ENCODE measurements at places on chromosomes 6 and 20.

DNA sequence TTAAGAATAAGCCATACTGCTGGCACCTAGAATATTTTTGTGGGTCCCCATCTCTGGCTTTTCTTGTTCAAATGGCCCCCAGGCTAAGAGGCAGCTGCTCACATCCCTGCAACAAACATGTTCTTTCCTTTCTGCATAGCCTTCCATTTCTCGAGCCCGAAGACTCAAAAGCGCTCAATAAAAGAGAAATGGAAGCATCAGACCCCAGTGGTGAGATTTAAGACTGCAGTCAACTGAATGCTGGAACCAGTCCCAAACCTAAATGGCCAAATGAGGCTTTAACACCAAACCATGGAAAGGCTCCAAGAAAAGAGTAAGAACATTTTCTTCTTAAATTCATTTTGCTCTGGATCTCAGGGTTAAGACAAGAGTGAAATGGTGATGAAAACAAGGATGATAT, 122.1 kb upstream of the TRAF3IP2 start:
- DNase-seq = peak; percentile 38

DNA sequence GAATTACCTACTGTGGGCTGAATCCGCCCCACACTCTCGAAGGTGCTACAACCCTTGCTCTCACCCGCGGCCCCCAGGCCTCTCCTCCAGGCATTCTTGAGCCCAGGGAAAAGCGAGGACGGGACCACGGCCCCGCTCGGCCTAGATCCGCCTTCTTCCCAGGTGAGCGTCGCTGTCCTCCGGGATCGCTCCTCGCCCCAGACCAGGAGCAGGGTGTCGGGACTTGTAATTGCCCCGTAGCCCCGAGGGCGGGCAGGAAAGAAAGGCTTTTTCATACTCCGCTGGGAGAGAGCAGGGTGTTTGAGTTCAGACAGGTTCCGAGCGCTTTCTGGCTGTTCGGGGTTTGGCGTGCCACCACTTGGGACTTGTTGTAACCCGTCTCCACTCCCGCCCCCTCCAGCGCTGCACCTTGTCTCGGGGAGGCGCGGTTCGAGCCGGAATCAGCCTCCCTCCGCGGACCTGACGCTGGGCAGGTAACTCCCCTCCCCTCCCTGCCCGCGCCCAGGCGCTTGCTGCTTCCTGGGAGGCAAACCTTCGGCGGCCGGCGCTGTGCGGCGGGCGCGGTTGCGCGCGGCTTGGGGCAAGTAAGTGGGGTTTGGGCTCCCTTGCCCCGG, at the start of gene FAM83B:
Gene FAM83B, plus strand, starts transcription at position 529 of the 614 bp plus-strand sequence. CDS start 23,476 bp downstream, outside the sequence.
- DNase-seq = no peak

DNA sequence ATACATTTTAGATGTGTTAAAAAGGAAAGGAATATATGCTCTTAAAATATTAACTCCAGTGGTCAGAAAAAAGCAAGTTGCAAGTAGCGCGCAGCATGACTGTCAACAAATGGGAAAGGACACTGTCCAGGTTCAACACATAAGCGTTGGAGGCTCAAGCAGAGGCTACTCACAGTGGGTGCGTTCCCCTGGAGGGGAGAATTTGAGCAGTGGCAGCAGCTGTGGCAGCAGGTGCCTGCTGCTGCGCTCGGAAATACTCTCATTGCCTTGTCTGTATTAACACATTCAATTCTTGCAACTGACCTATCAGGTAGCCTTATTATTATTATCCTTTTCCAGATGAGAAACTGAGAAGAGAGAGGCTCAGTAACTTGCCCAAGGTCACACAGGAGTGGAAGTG, 21.9 kb upstream of the CCN6 start:
- DNase-seq = no peak

DNA sequence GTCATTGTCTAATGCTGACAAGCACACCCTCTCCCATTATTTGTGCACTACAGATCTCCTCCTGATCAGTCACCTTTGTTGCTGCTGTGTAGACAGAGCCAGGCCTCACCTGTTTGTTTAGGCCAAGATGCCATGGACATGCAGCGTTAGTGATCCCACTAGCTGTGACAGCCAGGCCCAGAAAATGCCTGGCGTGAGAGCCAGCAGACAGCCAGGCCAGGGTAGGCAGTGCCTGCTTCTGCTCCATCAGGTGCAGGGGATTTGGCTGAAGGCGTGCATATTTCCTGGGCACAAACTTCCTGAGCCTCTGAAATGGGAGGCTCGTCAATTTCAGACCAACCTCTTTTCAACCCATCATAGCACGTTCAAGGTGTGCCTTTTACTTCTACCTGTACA, 27.3 kb downstream of the MANBAL start:
- no peak for DNase-seq

GRCh38 chr6:11291582-11291981, 59.1 kb upstream of the NEDD9 start:
- DNase-seq = no peak

GRCh38 chr6:93848031-93848742, 428.8 kb upstream of the EPHA7 start:
- no peak for DNase-seq

GRCh38 chr20:41623625-41624375, 5.6 kb upstream of the CHD6 start:
- no peak for DNase-seq

- no peak for DNase-seq
Observed at GRCh38 chr20:60453388-60454246, 495.4 kb downstream of the CDH26 start.

DNA sequence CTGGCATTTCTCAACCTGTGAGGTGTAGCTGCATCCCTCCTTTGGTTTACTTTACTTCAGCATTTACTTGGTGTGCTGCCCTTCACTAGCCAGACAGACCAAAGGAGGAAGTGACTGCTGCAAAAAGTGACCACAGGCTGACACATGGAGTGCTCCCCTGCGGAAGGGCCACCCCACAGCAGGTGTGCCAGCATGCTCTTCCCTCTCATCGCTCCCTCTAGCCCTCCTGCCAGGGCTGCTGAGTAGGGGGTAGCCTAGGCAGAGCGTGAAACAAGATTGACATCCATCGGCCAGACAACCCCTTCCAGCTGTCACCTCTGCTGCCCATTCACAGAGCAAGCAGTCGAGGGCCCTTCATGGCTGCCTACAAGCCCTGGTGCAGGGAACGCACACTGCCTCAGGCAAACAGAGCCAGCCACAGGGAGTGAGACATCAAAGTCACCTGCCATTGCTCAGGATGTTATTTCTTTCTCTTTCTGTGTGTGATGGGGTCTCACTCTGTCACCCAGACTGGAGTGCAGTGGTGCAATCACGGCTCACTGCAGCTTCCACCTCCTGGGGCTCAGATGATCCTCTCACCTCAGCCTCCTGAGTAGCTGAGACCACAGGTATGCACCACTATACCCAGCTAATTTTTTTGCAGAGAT, 102.0 kb upstream of the RPS6KA2 start:
- DNase-seq = no peak

GRCh38 chr20:52593654-52594053, 378.5 kb upstream of the TSHZ2 start:
- no peak for DNase-seq

GRCh38 chr20:23062632-23063031, 13.2 kb upstream of the THBD start:
- no peak for DNase-seq

DNA sequence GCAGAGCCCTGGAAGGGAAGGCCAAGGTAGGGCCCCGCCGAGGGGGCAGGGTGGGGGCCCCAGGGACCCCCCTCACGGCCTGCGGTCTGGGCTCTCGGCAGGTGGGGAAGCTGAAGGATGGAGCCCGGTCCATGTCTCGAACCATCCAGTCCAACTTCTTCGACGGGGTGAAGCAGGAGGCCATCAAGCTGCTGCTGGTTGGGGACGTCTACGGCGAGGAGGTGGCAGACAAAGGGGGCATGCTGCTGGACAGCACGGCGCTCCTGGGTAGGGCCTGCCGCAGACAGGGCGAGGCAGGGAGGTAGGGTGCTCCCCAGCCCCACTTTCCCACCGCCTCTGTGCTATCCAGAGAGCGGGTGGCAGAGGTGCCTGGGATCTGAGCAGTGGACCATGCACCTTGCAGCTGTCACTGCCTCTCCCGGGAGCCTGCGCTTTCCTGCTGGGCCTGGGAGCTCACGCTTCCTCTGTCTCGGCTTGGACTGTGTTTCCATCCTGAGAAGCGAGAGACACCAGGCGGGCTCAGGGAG, 83.1 kb downstream of the SYNJ2 start:
- no peak for DNase-seq

DNA sequence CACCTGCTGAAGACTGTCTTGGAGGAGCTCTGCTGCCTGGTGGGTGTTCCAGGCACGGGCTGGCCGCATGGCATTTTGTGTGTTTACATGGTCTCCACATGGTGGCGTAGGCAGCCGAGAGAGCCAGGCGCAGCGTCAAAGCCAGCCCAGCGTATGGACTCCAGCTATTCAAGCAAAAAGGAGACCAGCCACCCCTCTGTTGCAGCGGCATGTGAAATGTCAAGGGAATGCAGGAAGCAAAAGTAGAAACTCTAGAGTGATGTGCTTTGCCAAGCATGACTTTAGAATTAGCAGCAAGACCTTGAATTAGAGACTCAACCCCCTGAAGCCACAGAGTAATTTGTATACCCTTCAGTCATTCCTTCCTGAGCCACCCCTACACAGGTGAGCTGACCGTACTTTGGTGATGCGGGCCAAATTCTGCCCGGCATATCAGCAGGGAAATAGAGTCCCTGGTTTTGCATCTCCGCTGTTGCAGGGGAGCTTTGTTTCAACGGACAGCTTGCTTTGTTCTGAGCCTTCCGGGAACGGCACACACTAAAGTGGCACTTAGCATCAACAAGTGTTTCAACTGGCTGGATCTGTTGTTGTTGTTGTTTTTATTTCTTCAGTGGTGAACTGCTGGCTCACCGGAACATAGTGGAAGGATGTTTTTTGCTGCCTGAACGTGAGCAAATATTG, 48.5 kb downstream of the FNDC1 start:
- peak; percentile 55 for DNase-seq

GRCh38 chr6:31711233-31711632, 3.9 kb upstream of the LY6G6D start:
- no peak for DNase-seq

- no peak for DNase-seq
Observed at GRCh38 chr6:5930143-5930770, 76.5 kb downstream of the NRN1 start.

- DNase-seq = peak; percentile 84
Observed at GRCh38 chr20:45890077-45890984, 677 bp downstream of the NEURL2 start.

- DNase-seq = no peak
Observed at GRCh38 chr20:1287787-1288569, 21.9 kb downstream of the SNPH start.

GRCh38 chr6:93088621-93089501, 330.5 kb downstream of the EPHA7 start:
- DNase-seq = peak; percentile 0

DNA sequence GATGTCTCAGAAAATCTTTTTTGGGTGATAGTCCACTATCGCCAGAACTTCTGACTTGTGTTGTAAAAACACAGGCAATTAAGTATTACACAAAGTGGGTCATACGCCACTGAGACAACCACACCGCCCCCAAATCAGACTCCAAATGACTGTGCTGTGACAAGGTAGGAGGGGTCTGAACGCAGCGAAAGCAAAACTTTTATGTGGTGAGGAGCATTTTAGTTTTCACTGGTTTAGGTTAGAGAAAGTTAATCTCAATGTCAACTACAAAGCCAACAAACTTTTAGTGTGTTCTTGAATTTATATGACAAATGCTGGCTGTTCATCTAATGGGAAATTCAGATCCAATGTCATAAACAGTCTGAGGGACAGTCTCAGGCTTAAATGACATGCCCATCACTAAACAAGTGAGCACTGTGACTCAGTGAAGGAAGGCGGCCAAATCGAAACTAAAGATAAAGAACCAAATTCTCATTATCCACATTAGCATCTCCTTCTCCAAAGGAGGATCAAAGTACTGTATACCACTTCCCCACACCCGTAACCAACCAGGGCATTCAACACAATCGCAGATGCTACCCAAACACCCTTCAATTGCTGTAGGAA, 186.7 kb downstream of the GJA10 start:
- no peak for DNase-seq

DNA sequence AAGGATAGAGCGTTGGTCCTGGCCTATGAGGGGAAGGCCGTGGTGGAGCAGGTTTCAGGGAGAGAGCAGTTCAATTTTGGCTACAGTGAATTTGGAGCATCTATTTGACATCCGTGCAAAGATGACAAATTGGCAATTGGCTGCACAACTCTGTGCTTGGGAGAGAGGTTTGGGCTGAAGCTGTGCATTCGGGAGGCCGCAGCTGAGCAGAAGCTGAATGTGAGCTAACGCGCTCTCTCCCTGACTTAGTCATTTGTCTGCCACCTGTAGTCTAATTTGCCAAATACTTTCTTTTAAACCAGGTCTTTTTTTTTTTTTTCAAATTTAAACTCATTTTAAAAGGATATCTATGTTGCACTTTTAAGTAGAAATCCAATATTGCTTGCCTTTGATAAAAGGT, 78.8 kb downstream of the PHACTR3 start:
- no peak for DNase-seq

GRCh38 chr6:106163966-106164877, 78.1 kb downstream of the PRDM1 start:
- peak; percentile 72 for DNase-seq

DNA sequence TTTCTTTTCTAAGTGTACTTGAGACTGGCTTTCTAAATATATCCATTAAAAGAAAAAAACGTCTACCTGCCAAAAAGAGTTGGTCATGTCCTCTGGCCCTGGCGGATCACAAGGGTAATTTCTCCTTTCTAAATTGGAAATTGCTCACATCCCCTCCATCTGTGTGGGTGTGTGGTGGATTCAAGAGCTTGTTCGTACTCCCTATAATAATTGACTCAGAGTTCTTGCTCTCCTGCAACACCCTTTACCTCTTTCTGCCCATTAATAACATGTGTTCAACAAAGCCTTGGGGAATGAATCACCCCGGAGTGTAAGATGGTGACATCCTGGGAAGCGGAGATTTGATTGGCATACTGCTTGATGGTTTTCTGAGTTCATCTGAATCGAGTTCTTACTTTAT, 263.8 kb downstream of the ALDH8A1 start:
- DNase-seq = no peak

GRCh38 chr6:164836486-164836885, 472.9 kb downstream of the C6orf118 start:
- no peak for DNase-seq

DNA sequence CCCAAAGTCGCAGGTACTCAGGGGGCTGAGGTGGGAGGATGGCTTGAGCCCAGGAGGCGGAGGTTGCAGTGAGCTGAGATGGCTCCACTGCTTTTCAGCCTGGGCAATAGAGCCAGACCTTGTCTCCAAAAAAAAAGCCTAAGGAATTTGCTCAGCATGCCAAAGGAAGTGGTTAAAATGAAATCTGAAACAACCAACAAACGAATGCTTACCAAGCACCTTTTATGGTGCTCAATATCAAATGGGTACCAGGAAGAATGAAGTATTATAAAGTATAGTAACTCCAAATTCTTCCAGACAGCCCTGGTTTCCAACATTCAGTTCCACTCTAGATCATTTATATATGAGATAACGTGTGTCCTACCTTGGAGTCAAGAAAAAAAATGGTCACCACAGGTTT, 14.0 kb downstream of the GMDS start:
- DNase-seq = peak; percentile 43

GRCh38 chr6:71349976-71350615, 61.5 kb downstream of the OGFRL1 start:
- DNase-seq = peak; percentile 21

Data from fibroblast of skin of scalp (primary cell).